ENCODE measurements at places on chromosomes 2 and 18.

- no peak for DNase-seq
Observed at GRCh38 chr2:109385506-109385905, 228.3 kb downstream of the SEPTIN10 start.

DNA sequence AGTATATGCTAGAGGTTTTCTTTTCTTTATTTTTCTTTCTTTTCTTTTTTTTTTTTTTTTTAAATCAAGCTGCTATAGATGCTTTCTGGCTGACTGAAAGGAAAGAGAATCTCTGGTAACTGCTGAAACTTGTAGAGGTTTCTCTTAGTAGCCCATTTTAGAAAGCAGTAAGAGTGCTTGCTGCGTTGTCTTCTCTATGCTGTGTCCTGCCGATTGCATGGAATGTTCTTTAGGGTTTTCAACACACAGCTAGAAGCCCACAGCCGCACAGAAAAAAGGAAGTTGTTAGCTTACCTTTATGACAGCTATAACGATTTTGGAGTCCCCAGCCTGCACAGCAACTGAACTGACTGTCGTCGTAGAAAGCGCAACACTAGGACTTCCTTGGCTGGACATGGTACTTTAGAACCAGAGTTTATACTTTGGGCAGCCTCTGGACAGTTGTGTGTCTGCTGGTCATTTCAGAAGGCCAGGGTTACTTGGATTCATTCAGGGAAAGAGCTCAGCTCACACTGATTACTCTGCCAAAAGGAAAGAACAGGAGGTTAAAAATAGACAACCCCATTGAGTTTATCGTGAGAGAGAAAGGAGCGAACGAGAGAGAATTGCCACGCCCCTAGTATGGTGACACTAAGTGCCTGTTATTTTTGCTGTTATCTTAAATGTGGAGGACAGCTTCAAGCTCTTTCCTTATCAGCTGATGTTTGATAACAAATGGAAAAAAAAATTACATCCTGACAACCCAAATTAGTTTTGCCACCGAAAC lies at the start of gene CCDC141:
TSS of gene CCDC141 (minus strand) at position 592 of the 766 bp plus-strand sequence. CDS start at position 396, 196 bp downstream.
- DNase-seq = no peak

DNA sequence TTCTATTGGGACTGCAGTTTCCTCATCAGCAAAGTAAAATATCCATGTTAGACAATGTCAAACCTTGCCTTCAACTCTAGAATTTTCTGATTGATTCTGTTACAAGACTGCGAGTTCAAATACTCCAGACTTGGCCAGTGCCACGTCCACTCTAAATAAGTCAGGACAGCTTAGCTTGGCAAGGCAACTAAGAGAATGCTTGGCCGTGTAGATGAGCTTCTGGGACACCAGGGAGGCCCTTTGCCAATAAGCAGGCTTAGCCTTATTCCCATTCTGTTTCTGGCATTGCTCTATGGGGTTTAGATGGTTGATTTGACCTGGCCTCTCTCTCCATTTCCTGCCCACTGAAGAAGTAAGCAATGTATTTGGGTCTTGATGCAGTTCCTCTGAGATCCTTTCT lies 218.1 kb upstream of the SIX2 start:
- DNase-seq = no peak

- no peak for DNase-seq
Observed at GRCh38 chr2:211854832-211855231, 683.8 kb downstream of the ERBB4 start.

GRCh38 chr2:99478632-99479031 lies 11.2 kb downstream of the REV1 start:
- DNase-seq = no peak

DNA sequence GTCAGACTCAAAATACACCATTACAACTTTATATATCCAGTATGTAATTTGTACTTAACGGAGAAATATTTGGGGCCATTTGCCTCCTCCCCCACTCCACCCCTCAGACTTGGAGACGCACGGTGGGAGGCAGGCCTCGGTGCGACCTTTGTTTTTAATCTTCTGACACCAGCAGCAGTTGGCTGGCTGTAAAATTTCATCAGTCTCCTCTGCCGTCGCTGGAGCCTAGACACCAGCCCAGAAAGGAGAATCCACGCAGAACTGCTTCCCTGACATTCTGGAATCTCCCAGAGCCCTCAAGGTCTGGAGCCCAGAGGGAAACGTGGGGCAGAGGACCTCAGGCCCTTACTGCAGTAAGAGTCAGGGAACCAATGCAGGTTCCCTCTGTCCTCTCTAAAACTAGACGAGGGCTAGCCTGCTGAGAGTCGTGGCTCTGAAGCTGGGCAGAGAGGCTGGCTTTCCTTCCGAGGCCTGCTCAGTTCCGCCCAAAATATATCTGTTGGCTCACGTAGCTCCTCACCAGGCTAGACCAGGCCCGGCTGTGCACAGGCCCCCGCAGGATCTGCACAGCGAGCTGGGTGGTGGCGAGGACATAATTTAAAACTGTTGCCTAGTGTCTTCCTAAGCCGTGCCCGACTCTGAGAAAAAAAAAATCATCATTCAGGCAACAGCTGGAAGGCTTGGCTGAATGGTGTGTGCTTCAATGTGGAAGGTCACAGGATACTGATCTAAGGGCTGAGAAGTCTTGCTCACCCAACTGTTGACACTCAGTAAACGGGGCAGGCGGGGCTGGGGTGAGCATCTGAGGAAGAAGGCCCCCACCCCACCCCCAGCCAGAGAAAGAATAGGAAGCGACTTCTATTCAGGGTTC lies 40.4 kb downstream of the EN1 start:
- DNase-seq = no peak

DNA sequence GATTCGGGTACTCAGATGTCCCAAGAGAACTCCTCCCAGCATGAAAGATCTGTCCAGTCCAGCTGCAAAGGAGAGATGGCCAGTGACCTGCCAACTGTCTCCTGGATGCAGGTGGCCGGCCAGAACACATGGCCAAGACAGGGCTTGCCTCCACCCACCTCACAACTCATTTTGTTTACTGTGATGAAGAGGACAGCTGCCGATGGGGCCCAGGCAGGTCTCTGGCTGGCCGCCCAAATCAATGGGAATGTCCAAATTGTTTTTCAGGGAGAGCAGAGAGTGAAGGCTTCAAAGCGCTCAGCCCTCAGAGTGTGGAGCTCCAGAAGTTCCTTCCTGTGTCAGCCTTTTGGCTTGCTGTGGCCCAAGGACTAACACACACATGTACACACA lies 41.9 kb downstream of the FOSL2 start:
- no peak for DNase-seq

- DNase-seq = no peak
Observed at GRCh38 chr18:3931542-3932112, 481.7 kb downstream of the TGIF1 start.

GRCh38 chr2:115874427-115874826 lies 1432.0 kb downstream of the DPP10 start:
- DNase-seq = no peak

DNA sequence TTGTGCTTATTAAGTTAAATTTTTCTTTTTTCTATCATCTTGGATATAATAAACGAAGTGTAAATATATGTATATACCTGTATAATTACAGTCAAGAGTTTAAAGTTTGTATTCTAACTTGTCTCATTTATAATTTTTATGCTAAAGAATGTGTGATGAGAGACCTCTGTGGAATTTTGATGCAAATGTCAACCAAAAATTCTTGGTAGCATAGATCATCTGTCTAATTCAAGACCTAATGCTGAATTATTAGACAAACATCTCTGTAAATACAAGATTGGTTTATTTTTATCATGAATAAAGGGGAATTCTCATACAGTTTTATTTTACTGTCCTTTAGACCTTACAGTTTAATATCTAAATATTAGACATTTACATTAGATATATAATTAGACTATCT lies 149.2 kb upstream of the VWC2L start:
- DNase-seq = no peak

DNA sequence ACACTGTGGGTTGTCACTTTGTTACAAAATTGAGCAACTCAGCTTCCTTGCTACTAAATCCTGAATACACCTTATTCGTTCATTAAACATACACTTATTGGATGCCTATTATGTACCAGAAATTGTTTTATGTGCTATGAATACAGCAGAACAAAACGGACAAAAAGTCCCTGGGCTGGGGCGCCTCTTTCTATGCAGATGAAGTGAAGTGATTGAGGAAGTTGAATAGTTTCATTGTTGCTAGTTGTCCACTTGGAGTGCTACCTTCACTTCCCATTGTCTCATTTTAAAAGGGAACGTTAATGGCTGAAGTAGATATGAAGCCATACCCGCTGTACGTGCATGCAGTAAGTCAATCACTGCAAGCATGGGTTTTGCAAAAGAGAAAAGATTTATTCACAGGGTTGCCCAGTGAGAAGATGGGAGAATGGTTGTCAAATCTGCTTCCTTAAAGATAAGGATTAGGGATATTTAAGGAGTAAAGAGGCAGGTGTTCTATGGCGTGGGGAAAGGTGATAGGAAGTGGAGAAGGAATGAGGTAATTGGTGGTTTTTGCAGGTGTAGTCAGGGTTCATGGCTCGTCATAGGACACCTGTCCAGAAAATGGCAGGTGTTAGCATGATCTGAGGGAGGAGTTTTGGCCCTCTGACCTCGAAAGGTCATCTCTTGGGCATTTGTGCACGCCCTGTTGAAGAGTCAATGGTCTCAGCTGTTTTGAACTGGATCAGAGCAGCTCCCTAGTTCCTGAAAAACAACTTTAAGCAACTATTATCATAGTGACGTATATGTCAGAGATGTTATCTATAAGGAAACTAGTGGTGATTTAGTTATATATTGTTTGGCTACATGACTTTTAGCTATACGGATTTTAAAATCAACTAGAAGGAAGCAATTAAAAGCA lies 23.5 kb downstream of the TRPM8 start:
- DNase-seq = no peak

DNA sequence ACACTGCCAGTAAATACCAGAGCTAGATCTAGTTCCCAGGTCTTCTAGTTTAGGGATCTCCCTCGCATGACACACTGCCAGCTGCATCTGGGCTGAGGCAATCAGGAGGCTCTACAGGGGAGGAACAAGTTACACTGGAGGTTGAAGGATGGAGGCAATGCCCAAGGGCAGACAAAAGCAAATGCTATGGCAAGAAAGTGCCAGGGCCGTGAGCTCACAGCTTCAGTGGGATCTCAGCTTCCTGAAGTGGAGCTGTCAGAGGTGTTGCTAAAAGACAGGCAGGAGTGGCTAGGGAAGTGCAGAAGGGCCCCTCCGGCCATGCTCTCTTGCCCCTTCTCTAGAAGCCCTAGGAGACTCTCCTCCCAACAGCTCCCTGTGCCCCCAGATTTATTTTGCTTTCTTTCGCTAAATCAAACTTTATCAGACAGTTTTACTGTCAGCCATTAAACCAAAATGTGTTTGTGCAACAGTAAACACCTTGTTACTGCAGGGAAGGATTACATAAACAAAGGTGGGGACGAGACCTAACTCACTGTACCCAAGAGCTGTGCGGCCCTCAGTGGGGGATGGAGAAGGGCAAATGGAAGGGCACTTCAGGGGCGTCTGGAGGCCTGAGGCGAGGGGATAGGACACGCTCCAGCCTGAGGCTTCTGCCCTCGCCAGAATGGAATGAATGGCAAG lies 39.4 kb upstream of the PKDCC start:
- no peak for DNase-seq

- DNase-seq = peak; percentile 41
Observed at GRCh38 chr2:161576421-161576820, 47.8 kb upstream of the SLC4A10 start.

- no peak for DNase-seq
Observed at GRCh38 chr2:68937346-68938055, 15.2 kb downstream of the GKN2 start.

DNA sequence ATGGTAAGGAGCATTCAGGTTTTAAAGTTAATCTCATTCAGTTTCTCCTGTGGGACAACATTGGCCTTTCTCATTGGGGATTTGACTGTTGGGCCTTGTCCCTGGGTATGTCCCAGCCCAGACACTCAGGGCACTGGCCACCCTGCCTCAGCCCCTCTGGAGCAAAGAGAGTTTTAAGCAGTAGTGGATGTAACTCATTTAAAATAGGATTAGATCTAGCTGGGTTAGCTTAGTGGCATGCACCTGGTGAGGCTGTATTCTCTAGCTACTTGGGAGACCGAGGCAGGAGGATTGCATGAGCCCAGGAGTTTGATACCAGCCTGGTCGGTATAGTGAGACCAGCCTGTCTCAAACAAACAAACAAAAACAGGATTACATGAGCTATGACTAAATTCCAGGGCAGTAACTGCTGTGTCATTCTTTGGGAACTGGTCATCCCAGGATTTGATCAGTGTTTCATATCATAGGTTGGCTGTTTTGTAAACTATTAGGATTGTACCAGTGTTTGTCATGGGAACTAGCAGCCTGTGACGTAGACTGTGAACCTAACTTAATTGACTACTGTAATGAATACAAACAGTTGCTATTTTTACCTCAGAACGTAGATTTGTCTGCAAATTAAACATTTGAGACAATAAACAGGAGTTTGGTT lies 12.5 kb downstream of the INPP4A start:
- DNase-seq = peak; percentile 65

DNA sequence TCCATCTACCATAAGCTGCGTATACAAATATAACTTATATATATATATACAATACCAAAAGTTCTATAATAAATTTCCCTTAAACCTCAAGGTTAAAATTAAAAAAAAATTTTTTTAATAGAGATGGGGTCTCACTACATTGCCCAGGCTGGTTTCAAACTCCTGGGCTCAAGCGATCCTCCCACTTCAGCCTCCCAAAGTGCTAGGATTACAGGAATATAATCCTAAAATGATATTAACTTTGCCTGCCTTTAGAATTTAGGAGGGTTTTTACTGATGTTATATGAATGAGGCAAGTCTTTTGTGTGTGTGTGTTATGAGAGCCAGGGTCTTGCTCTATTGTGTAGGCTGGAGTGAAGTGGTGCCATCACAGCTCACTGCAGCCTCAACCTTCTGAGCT lies 49.2 kb downstream of the HNRNPLL start:
- no peak for DNase-seq

- DNase-seq = no peak
Observed at GRCh38 chr2:216090369-216090786, 8.7 kb downstream of the TMEM169 start.

DNA sequence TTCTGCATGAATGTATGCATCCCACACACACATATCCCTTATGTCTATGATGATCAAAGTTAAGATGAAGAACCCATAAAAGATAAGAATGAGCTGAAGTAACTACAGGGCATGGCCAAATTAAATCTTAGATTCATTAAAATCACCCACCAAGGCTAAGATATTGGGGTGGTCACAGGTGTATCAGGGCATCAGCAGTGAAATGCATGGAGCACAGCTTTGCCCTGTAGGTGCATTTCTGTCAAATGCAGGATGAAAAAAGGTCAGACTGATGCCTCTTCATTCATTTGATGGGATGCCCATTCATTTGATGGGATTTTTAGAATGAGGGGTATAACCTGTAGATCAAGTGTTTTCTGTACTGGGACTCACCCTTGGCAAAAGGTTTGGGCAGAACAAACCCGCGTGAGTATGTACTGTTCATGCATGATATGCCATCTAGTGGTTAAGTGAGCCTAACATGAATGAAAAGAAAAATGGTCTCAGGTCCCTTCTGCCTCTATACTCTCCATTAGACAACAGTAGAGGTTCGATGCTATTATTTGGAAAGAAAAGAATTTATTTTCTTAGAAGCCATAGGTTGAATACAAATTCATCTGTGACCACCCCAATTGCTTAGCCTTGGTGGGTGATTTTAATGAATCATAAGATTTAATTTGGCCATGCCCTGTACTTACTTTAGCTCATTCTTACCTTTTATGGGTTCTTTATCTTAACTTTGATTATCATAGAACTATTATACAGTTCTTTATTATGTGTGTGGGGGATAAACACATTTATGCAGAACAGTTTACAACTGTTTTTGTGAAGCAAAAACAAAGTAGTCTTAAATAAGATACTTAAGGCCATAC lies 43.2 kb upstream of the NOSTRIN start:
- peak; percentile 66 for DNase-seq

All from RKO (cell line).